ENCODE measurements at places on chromosomes 11 and 22.

- DNase-seq = no peak
- H3K36me3 ChIP-seq = no peaks in the 10 kb centered on the region
- no peak overlapping the region for H3K4me3 ChIP-seq
- H3K4me1 ChIP-seq = peaks cover 9% of the 10 kb centered on the region
Measured at GRCh38 chr11:105000167-105000566, 22.8 kb downstream of the CASP5 start.

DNA sequence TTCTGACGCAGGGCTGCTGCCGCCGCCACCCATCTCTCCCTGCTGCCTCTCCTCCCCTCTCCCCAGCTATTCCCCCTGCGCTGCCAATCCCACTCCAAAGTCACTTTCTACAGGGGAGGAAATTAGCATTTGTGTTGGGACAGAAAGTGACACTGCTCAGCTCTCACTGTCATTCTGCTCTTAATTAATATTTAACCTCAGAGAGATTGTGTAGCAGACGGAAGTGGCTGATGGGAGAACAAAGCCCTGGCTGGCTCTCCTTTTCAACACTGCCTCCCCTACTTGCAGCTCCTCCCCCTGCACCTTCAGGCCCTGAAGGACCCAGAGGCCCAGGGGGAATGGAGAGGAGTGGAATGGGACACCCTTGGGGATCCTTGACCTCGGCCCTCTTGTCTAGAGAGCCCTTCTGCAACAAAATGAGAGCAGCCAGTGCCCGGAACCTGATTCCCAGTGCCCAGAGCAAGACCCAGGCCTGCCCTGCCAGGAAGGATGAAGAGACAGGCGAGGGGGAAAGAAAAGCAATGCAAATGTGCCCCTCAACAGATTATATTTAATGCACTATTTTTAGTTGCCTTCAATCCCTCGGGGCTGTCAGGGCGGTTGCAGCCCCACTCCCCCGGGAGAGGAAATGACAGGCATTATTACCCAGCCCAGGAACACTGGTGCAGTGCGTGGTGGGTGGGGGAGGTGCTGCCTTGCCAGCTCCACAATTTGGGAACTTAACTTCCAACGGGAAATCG is 14.6 kb upstream of the NRGN start:
- no peak overlapping the region for H3K4me3 ChIP-seq
- no peak for DNase-seq
- H3K27ac ChIP-seq = no peak overlapping the region

DNA sequence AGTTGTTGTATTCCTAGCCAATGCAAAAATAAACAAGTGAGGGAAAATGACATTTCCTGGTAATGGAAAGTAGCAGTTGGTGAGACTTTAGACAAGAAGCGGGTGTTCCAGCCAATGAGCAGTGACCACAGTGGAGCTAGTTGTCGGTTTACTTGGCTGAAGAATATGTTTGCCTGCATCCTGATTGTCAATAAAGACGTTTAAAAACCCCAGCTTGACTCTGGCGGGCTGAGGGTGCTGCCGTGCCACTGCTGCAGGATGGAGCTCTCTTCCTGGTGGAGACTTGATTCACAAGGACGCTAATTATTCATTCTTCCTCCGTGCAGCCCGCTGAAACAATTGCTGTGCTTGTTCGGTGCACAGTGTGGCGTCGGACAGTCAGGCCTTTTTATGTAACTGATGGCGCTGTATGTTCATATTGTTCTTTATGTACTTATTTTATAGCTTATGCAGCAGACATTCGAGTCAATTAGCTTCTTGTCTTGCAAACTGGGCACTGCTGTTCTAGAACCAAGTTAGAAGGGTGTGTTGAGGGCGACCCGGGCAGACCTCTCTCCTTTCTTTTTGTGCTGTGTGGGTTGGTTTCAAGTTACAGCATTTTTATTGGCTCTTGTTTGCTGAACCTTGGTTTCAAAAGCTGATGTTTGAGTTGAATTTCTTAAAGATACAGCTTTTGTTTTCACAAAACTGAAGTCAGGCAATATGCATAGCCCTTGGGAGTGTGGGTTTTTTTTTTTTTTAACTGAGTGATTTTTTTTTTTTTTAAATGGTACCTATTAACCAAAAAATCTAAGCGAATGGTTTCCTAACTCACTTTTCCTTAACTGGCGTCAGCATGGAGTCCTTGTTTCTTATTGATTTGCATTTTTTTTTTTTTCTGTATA is 153.9 kb downstream of the TEAD1 start:
- H3K36me3 ChIP-seq = no peaks in the 10 kb centered on the region
- H3K4me3 ChIP-seq = no peak overlapping the region
- no peak overlapping the region for H3K27ac ChIP-seq
- H3K27me3 ChIP-seq = peaks cover 83% of the 10 kb centered on the region

DNA sequence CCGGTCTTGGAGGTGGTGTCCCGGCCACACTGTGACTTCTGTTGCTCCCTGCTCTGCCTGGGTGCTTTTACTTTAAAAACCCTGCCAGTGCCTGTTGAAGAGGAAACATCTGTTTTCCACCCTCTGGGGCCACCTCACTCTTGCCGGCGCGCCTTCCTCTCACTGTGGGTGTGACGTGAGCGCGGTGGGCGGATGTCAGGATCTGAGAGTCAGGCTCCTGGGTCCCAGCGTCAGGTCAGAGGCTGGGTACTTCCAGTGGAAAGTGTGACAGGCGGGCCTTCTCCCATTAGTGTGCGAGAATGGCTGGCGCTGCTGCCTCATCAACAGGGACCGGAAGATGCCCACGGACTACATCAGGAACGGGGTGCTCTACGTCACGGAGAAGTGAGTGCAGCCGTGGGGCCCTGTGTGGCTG is 54.2 kb downstream of the GRAMD4 start:
- peaks cover 10% of the 10 kb centered on the region for H3K4me1 ChIP-seq
- peak overlapping the region; percentile 96 for H3K27ac ChIP-seq
- peaks cover 11% of the 10 kb centered on the region for H3K36me3 ChIP-seq
- H3K4me3 ChIP-seq = peak overlapping the region; percentile 83

DNA sequence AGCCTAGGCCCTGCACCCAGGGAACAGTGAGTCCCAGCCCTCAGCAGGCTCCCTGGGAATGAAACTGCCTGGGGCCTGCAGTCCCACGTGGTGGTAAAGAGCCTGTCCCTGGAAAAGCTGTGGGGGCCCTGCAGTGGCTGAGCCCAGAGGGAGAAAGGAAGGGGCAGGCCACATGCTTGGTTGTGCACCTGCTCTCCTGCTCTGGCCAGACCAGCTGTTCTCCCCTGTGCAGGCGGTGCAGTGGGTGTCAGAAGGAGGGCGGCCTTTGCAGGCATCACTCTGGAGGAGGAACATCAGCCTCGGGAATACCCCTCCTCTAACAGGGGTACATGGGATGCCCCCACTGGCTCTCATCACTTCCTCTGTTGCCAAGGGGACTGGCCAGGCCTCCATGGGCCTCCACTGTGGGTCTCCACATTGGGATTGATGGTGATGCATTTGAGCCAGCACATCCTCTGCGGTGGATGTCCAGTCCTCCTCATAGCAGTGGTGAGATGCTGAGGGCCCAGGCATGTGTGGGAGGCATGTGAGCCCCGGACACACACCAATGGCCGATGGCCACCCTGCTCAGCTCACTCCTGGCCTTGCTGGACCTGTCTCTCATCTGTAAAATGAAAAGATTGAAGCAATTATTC is 690.4 kb downstream of the BRD1 start:
- peaks cover 40% of the 10 kb centered on the region for H3K27me3 ChIP-seq
- H3K36me3 ChIP-seq = no peaks in the 10 kb centered on the region
- H3K4me3 ChIP-seq = no peak overlapping the region

DNA sequence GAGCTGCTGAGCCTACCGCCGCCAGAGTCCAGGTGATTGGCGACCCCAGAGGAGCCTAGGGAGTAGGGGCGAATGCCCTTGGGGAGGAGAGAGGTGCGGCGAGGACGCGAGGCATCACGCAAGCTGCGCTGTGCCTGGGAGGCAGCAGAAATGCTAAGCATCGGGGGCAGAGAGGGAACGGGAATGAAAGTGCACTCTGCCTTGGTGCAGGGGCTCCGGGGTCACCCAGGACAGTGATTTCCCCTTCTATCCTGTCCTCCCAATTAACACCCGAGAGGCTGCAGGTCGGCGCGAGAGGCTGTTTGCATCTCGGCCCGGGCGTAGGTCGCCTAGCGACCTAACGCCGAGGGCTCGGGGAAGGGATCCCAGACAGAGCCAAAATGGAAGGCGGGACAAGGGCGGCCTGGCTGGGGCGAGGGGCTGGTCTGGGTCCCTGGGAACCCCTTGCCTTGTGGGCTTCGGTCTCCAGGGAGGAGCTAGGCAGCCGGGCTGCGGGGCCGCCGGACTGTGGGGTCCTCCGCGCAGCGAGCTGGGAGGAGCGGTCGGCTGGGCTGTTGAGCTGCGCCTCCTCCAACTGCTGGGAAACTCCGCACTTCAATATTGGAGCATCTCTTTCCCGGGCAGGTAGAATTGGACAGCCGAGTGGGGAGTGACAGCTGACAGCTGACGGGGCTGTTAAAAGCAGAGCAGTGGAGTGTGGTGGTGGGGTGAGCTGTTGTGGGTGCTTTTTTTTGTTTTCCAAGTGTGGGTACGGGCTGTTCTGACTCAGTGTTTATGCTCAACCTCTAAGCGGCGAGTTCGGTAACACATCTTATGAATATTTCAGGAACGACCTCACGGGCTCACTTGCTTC is 657 bp downstream of the ELMOD1 start:
- peaks cover 23% of the 10 kb centered on the region for H3K4me1 ChIP-seq
- peaks cover 84% of the 10 kb centered on the region for H3K27me3 ChIP-seq
- H3K4me3 ChIP-seq = peak overlapping the region; percentile 82
- peak; percentile 12 for DNase-seq
- H3K36me3 ChIP-seq = peaks cover 13% of the 10 kb centered on the region

DNA sequence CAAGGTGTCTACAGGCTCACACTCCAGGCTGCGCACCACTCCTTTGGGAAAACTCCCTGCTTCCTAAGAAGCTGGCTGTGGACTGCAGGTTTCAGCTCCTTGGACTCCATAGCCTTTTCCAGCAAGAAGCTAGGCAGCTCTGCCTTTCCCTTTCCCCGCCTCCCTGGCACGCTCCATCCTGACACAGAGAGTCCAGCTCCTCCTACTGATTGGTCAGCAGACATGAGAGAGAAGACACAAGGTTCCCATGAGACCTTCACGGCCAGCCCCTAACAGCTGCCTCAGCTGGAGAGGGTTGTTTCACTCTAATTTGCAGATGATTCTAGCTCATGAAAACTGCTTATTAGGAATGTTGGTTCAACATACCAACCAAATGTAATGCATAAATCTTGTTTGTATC is 27.6 kb downstream of the TENM4 start:
- no peaks in the 10 kb centered on the region for H3K27me3 ChIP-seq
- DNase-seq = no peak
- no peaks in the 10 kb centered on the region for H3K4me1 ChIP-seq
- H3K4me3 ChIP-seq = no peak overlapping the region
- no peaks in the 10 kb centered on the region for H3K36me3 ChIP-seq
- no peak overlapping the region for H3K27ac ChIP-seq

GRCh38 chr11:100748153-100748552 is 61.1 kb downstream of the ARHGAP42 start:
- H3K4me3 ChIP-seq = no peak overlapping the region
- DNase-seq = no peak
- no peak overlapping the region for H3K27ac ChIP-seq
- no peaks in the 10 kb centered on the region for H3K36me3 ChIP-seq
- no peaks in the 10 kb centered on the region for H3K4me1 ChIP-seq

DNA sequence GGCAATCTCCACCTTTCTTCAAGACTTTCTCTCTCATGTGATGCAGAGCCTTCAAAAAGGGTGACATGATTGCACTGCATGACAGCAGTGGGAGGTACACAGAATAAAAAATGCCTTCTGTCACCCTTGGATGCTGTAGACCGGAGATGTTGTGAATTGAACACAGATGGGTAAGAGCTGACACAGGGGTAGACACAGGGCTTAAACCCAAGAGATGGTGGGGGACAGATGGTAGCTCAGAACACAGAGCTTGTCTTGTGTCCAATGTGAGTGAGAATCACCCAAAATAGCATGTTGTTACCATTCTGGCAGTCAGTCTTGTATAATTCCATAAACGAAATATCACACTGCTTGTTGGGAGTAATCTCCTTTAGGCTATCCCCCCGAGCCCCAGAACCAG is 69.9 kb downstream of the JRKL start:
- no peak overlapping the region for H3K4me3 ChIP-seq
- no peak for DNase-seq
- H3K4me1 ChIP-seq = no peaks in the 10 kb centered on the region
- H3K27me3 ChIP-seq = peaks cover 49% of the 10 kb centered on the region
- no peak overlapping the region for H3K27ac ChIP-seq

DNA sequence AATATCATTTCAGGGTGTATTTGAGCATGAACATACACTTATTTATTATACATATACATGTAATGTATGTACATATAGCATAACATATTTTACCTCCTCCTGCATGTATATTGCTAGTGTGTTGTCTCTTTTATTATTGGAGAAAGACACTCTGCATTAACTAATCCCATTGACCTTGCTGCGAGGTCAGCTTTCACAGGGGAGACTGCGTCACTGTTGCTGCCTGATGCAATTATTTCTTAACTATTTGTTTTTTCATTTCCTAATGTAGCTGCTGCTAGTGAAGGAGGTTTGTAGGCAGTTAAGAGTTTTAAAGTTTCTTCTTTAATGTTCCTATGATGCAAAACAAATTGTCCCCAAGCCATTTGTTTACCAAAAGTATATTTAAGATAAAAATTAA is 185.4 kb upstream of the CNTN5 start:
- H3K4me1 ChIP-seq = no peaks in the 10 kb centered on the region
- H3K36me3 ChIP-seq = no peaks in the 10 kb centered on the region
- no peak overlapping the region for H3K4me3 ChIP-seq
- no peak for DNase-seq

- peaks cover 12% of the 10 kb centered on the region for H3K36me3 ChIP-seq
- no peak for DNase-seq
- no peak overlapping the region for H3K4me3 ChIP-seq
- H3K27ac ChIP-seq = no peak overlapping the region
- H3K4me1 ChIP-seq = peaks cover 21% of the 10 kb centered on the region
Measured at GRCh38 chr11:115226556-115226955, 277.7 kb downstream of the CADM1 start.

GRCh38 chr22:29308791-29309262 is 2.4 kb downstream of the GAS2L1 start:
- no peak for DNase-seq
- H3K4me3 ChIP-seq = peak overlapping the region; percentile 45
- no peak overlapping the region for H3K27ac ChIP-seq
- peaks cover 11% of the 10 kb centered on the region for H3K36me3 ChIP-seq
- peaks cover 37% of the 10 kb centered on the region for H3K27me3 ChIP-seq

DNA sequence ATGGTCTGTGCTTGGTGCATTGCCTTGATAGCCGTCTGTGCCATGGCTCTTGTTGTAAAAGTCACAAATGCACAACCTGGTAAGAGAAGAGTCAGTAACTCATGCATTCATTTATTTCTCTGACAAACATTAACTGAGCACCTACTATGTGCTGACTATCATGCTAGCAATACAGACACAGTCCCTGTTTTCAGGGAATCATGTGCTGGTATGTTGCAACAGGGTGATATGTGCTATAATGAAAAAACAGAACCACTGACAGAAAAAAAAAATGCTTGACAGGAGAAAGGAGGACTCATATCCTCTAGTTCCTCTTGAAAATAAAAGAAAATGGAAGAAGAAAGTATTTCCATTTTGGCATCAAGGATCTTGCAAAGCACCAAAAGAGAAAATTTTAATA is 34.5 kb upstream of the RAPSN start:
- H3K27me3 ChIP-seq = no peaks in the 10 kb centered on the region
- peaks cover 6% of the 10 kb centered on the region for H3K4me1 ChIP-seq
- H3K27ac ChIP-seq = peak overlapping the region; percentile 25
- no peak overlapping the region for H3K4me3 ChIP-seq
- peaks cover 89% of the 10 kb centered on the region for H3K36me3 ChIP-seq

GRCh38 chr22:22156716-22157347 is 87.8 kb upstream of the VPREB1 start:
- H3K27ac ChIP-seq = peak overlapping the region; percentile 44
- DNase-seq = peak; percentile 33
- no peak overlapping the region for H3K4me3 ChIP-seq
- peaks cover 6% of the 10 kb centered on the region for H3K4me1 ChIP-seq
- peaks cover 4% of the 10 kb centered on the region for H3K27me3 ChIP-seq
